ENCODE measurements at places on chromosomes 1 and 21.

DNA sequence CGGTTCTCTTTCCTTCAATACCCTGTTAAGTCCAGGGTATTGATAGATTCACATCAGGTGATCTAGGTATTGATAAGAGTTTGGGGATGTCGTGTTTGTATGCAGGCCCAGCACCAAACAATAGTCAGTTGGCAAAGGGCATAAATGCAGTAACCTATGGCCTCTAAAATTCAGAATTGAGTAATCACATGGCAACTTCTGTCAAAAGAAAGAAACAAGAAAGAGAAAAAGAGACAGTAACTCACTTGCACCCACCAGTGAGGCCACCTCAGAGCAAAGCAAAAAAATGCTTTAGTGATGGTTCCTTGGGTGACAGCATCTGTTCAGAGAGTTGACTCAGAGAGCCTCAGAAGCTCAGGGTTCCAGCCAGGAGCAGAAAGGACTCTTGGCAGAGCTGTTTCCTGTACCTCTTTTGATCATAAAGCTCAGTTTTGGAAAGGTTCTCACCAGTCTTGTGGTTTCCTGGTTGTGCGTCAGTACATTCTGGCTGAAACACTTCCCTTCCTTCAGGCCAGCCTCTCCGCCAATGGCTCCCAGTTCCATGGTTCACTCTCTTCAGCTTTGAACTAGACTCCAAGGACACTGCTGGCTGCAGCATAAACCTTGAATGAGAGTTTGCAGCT, 70.1 kb upstream of the GORAB start:
- peak; percentile 98 for DNase-seq

DNA sequence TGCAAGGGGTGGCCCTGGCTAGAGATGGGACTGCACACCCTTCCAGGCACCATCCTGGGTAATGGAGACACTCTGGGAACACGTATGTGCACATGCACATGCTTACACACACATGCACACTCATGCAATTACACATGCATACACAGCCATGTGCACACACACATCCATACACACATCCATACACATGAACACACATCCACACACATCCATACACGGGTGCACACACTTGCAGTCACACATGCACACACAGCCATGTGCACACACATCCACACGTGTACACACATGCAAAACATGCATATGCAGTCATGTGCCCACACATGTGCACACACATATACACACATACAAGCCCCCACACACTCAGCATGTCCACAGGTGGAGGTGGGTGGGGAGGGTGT, 22.3 kb upstream of the POFUT2 start:
- DNase-seq: no peak

DNA sequence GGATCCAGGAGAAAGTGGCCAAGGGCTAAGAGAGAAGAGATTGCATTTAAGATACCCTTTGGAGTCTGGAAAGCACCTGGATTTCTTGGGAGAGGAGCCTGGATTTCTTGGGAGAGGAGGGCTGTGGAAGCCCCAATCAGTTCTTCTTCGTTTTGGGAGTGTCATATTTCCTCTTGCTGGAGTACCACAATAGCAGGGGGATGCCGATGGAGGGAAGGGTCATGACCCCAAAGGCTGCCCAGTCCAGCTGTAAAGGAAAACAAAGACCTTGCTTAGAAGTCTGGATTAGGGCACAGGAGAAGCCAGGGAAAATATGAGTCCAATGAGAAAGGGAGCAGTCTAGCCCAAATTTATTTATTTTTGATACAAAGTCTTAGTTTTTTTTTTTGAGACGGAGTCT, 11.3 kb downstream of the SSR2 start:
- no peak for DNase-seq

DNA sequence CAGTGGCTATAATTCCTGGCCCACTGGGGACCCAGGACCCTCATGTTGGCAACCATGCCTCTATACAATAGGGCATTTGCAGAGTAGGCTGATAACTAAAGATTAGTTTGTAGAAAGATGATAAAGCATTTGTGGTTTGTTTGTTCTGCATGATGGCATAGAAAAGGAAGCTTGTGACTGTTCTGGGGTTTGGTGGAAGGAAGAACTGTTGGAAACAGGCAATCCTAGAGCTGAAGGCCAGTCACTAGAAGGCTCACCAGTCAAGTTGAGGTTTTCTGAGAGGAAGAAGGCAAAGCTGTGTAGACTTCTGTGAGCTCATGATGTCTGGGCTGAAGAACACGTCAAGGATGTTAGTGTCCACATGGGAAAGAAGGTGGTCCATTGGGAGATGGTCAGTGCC, 140.3 kb upstream of the VANGL1 start:
- DNase-seq: no peak

DNA sequence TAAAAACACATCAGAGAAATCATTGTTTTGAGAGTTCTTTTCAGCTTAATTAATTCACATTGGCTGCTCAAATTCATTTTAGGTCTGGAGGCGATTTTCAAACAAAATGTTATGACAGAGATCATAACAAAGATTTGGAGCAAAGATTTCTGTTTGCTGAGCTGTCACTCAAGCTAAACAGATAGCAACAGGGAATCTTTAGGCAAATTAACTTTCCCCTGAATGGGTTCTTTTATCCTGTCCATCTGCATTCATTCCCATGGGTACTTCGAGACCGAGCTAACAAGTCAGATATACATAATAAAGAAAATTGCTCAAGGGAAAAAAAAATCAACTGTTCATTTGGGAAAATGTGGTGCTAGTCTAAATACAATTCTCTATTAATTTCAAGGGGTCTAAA, 30.2 kb upstream of the CA6 start:
- no peak for DNase-seq

- DNase-seq: no peak
Observed at GRCh38 chr1:244965185-244966030, 101.1 kb upstream of the HNRNPU start.

- DNase-seq: no peak
Observed at GRCh38 chr1:34625521-34626015, 129.3 kb upstream of the GJB5 start.

- DNase-seq: peak; percentile 8
Observed at GRCh38 chr21:41188486-41189149, 20.7 kb downstream of the BACE2 start.

GRCh38 chr1:29827237-29827750, 591.0 kb downstream of the PTPRU start:
- DNase-seq: no peak

DNA sequence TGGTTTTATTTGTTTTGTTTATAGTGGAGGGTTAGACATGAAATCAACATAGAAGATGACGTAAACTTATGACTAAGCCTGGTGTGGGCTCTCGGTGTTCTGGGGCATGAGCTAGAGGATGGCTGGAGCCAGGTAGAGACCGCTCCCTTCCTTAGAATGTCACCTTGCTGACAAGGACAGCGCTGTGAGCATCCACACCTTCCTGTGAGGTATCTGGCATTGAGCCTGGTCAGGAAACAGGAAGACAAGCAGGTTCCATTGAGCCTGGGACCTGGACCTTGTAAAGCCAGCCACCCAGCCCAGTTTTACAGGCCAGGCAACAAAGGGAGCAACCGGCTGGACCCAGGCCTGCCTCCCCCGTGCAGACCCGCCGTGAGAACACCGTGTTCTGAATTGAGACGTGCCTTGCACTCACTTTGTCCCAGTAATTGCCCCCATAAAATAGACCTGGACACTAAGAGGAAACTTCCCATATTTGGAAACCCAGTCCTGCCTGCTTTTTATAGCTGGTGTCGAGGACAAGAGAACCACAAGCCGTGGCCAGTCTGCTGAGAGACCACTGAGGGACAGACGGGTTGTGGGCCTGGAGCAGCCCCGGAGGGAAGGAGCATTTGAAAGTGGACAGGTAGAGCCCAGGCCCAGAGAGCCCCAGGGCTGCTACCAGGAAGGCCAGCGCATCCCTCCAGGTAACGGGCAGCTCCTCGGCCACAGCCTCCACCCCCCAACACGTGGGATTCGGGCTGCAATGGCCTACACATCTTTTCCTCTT, 78.0 kb downstream of the PDE9A start:
- DNase-seq: no peak

- peak; percentile 83 for DNase-seq
Observed at GRCh38 chr1:21904704-21905520, 32.2 kb downstream of the HSPG2 start.

DNA sequence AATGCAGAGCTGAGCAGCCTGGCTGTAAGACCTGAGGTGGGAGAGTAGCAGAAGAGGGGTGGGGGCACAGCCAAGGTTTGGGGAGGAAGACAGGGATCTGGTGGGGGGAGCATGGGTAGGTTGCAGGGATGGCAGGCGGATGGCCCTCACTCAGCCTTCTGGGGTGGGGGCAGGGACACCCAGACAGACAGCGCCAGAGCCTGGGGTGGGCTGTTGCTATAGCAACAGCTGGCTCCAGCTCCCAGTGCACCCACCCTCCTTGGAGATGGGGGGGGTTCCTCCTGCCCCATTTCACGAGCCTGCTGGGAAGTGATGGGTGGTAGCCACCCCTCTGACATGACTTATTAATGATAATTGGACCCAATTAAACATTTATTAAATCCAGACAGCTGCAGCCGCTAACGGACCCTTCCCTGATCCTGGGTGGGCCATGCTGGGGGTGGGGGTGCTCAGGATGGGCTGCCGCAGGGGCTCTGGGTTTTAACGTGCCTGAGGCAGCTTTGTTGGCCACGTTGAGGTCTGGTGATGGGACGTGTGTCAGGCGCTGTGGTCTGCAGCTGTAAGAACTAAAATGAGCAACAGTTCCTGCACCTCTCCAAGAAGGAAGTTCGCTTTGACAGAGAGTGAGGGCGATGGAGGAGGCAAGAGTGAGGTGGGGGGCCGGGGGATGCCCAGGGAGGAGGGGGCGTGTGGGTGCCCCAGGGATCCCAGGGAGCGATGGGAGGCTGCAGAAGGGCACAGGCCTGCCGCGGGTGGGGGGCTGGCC, 19.4 kb downstream of the AGRN start:
- no peak for DNase-seq

GRCh38 chr1:116493484-116494352, 77.1 kb downstream of the CD58 start:
- DNase-seq: no peak

DNA sequence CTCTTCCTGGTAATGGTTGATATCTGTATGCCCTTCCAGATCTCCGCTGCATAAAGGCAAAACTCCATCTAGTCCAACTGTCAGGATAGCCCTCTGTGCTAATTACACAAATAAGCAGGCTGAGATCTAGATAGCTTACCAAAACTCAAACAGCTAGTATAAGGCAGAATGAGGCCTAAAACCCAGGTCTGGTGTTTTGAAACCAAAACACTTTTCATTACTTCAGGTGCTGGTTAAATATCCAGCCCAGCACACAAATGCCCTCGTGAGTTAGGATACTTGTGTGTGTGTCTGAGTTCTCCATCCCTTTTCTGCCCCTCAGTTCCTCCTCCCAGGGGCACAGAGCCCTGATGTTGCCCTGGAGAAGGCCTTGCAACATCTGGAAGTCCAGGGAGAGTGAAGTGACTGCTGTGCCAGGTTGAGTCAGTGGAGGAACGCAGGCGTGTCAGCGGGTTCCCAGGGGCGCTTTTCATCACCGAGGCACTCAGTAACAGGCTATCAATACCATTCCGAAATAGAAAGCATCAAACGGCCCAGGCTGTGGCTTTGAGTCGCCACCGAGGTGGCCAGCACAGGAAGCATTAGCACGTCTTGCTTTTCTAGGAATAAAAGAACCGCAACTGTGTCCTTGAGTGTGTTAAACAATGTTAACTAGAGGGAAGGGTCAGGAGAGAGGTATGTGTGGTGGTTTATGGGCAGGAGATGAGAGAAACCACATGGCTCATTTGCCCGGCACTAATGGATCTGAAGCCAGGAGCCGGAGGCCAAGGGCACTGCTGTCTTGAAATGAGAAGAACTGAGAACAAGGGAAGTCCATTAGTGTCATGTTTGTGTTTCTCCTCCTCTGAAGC, 90.7 kb upstream of the WLS start:
- peak; percentile 73 for DNase-seq

DNA sequence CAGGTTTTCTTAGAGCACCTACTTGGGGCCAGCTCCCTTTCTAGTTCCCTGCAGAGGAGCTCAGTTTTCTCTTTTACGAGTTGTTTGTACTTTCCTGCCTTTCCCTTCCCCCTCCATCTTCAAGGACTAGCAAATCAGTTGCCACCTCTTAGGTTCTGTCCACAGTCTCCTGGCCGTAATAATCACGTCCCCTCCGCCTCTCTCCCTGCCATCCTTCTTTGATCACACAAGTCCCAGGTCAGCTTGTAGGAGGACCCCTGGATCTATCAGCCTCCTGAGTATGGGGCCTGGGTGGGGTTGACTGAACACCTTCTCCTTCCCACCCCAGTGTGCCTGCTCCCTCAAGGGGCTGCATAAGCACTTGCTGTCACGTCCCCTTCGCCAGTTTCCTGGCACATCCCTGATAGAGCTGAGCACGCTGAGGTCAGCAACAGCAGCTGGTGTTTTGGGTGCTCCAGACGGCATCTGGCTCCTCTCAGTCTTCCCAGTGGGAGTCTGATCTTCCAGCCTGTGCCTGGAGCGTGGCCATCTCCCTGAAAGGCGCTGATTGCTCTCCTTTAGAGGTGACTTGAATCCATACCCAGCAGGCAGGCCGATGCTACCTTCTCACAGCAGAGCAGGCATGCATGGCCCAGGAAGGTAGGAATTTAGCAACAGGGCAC, 216.1 kb upstream of the TMEM51 start:
- DNase-seq: no peak

All from AG10803 (cell line).